ENCODE measurements at places on chromosomes 2 and 18.

- no peak overlapping the region for H3K27ac ChIP-seq
- no peaks in the 10 kb centered on the region for H3K27me3 ChIP-seq
- H3K4me1 ChIP-seq: peaks cover 5% of the 10 kb centered on the region
- no peak overlapping the region for H3K4me3 ChIP-seq
Measured at GRCh38 chr2:65691816-65692215, 259.4 kb upstream of the SPRED2 start.

- H3K27me3 ChIP-seq: no peaks in the 10 kb centered on the region
- peak overlapping the region; percentile 3 for H3K27ac ChIP-seq
- no peak overlapping the region for H3K4me3 ChIP-seq
- no peak for DNase-seq
Measured at GRCh38 chr2:164746713-164747112, 94.9 kb downstream of the COBLL1 start.

DNA sequence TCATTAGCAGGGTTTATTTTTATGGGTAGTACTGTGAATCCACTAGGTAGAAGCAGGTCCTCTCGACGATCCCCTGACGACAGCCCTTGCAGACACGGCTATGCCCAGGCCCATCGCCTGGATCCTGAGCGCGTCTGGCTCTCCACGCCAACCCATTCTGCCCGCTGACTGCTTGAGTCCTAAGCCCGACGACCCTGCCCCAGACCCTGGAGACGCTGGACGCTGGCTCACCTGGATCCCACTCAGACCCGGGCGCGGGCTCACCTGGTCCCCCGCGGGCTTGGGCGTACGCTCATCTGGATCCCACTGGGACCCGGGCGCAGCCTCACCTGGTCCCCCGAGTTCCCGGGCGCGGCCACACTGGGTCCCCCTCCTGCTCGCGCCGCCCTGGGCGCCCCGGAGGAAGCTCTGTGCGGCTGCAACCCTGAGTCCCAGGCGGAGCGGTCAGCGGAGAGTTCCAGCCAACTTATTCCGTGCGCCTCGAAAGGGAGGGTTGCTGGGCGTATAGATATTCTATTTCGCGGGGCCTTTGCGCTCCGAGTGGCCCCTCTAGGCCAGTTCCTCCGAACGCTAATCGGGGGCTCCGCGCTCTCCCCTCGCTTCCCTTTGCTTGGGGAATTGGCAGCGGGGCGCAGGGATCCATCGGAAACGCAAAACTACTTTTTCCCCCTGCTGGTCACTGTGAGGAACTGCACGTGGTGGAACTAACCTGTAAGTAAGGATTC is 22.4 kb upstream of the RMP24 start:
- H3K27me3 ChIP-seq: peaks cover 16% of the 10 kb centered on the region
- H3K4me3 ChIP-seq: peak overlapping the region; percentile 91
- peak; percentile 74 for DNase-seq
- no peak overlapping the region for H3K27ac ChIP-seq
- H3K36me3 ChIP-seq: no peaks in the 10 kb centered on the region

GRCh38 chr2:175366815-175367214 is 185.3 kb upstream of the ATP5MC3 start:
- peaks cover 46% of the 10 kb centered on the region for H3K27me3 ChIP-seq
- peaks cover 14% of the 10 kb centered on the region for H3K4me1 ChIP-seq
- DNase-seq: no peak
- H3K27ac ChIP-seq: no peak overlapping the region

- peaks cover 28% of the 10 kb centered on the region for H3K4me1 ChIP-seq
- no peak overlapping the region for H3K4me3 ChIP-seq
- no peak for DNase-seq
- peak overlapping the region; percentile 10 for H3K27ac ChIP-seq
- H3K27me3 ChIP-seq: no peaks in the 10 kb centered on the region
Measured at GRCh38 chr2:108594132-108594981, 60.1 kb downstream of the LIMS1 start.

- H3K36me3 ChIP-seq: no peaks in the 10 kb centered on the region
- no peak overlapping the region for H3K27ac ChIP-seq
- no peaks in the 10 kb centered on the region for H3K27me3 ChIP-seq
- H3K4me3 ChIP-seq: no peak overlapping the region
- no peak for DNase-seq
- peaks cover 23% of the 10 kb centered on the region for H3K4me1 ChIP-seq
Measured at GRCh38 chr2:167136879-167137596, 248.8 kb downstream of the XIRP2 start.

GRCh38 chr2:73089270-73090030 is 17.9 kb upstream of the SFXN5 start:
- DNase-seq: no peak
- peaks cover 46% of the 10 kb centered on the region for H3K4me1 ChIP-seq
- H3K27me3 ChIP-seq: no peaks in the 10 kb centered on the region
- H3K27ac ChIP-seq: peak overlapping the region; percentile 88
- peak overlapping the region; percentile 2 for H3K4me3 ChIP-seq

- peaks cover 6% of the 10 kb centered on the region for H3K4me1 ChIP-seq
- no peaks in the 10 kb centered on the region for H3K36me3 ChIP-seq
- no peak for DNase-seq
- no peak overlapping the region for H3K4me3 ChIP-seq
- H3K27ac ChIP-seq: no peak overlapping the region
Measured at GRCh38 chr18:56196495-56197225, 441.7 kb downstream of the TXNL1 start.

DNA sequence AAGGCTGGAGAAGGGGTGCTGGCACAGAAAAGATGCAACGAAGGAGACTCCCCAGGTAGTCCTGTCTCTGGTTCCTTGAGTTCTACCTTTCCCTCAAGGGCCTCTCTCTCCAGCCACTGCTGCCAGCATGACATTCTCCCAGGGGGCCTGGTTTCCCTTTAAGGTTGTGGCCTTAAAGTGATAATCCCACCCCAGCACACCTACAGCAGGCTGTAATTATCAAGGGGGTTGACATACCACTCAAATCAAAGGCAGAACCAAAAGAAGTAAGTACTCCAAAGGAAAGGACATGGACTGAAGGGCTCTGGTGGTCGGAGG is 127.4 kb upstream of the MSH6 start:
- no peaks in the 10 kb centered on the region for H3K27me3 ChIP-seq
- no peaks in the 10 kb centered on the region for H3K36me3 ChIP-seq
- DNase-seq: no peak
- H3K27ac ChIP-seq: no peak overlapping the region
- H3K4me3 ChIP-seq: no peak overlapping the region

DNA sequence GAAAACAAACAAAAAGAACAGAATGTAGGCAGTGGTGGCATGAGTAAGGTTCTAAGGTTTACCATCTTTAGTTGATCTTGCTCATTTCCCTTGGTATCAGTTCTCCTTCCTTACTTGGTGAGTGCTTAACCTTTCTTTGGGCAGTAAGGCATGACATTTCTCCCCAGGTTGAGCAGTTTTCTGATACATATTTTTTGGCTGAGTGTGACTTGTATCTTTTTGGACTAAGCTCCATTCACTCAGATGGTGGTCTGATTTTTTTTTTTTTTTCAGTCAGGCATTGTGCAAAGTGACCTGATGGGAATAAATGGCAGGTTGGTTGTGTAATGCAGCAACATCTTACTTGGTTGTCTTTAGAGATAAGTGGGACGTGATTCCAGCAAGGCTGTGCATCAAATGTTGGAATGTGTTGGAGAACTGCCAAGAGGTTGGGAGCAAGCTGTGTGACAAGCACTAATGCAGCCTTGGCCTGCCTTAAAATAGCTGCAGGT is 15.1 kb downstream of the SPTBN1 start:
- peak overlapping the region; percentile 35 for H3K27ac ChIP-seq
- H3K36me3 ChIP-seq: peaks cover 9% of the 10 kb centered on the region
- H3K27me3 ChIP-seq: no peaks in the 10 kb centered on the region
- no peak for DNase-seq
- no peak overlapping the region for H3K4me3 ChIP-seq
- H3K4me1 ChIP-seq: peaks cover 52% of the 10 kb centered on the region

DNA sequence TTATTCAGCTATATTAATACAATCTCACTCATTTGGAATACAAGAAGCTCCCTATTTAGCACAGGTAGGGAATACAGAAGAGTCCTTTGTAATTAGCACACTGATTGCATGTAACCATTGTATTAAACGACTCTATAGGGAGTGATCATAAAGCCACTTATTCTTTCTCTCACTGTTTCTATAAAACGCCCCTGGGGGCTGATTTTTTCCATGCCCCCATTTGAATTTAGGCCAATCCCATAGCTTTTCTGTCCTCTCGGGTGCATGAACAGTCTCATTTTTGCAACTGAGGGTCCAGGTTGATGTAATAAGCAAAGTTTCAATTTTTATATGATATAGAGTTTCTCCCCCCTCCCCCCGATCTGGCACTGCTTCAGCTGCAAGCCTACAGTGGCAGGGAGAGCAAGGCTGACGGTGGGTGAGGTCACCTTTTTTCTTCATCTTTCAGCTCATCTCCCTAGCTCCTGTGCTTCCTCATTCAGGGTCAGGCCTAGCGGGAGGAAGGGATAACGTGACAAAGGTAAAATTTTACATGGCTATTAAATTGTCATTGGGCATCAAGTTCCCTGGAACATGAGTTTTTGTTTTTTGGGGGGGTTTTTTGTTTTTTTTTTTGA is 45.7 kb downstream of the GAD1 start:
- H3K4me3 ChIP-seq: no peak overlapping the region
- no peak for DNase-seq
- H3K27me3 ChIP-seq: no peaks in the 10 kb centered on the region
- H3K27ac ChIP-seq: no peak overlapping the region

GRCh38 chr2:11784747-11785610 is 38.5 kb downstream of the LPIN1 start:
- no peak overlapping the region for H3K27ac ChIP-seq
- no peaks in the 10 kb centered on the region for H3K27me3 ChIP-seq
- DNase-seq: peak; percentile 77
- H3K4me3 ChIP-seq: peak overlapping the region; percentile 72
- peaks cover 29% of the 10 kb centered on the region for H3K36me3 ChIP-seq

DNA sequence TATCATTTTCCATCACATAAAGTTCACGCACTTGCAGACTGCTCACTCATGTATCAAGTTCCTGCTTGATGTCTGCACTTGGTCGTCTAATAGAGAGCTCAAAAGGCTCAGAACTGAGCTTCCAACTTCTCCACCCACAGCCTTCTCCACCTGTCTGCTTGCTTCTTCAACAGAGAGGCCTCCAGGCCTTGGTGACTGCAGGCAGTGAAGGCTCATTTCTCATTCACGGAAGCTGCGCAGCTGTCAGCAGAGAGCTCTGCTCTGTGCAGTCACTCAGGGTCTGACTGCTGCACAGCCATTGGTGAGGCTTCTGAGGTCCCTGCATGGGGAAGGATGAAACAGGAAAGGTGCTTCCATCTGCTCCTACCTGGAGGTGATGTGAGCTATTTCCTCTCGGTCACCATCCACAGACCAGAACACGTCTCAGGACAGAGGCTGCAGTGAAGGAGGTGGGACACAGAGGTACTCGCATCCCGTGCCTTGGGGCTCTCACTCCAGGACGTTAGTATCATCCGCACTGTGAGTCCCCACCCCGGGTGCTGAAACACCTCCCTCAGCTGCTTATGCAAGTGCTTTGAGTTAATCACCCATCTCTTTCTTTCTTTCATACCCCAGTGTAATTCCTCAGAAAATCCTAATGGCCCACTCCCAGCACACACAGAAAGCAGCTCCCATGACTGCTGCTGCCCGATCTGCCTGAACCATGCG is 126.2 kb downstream of the TMEM18 start:
- H3K36me3 ChIP-seq: no peaks in the 10 kb centered on the region
- no peak for DNase-seq
- H3K4me1 ChIP-seq: peaks cover 24% of the 10 kb centered on the region
- no peak overlapping the region for H3K4me3 ChIP-seq
- no peak overlapping the region for H3K27ac ChIP-seq

Measured in type B pancreatic cell (in vitro differentiated cells).